ENCODE measurements at places on chromosomes 5 and 9.

GRCh38 chr9:38700695-38701094 is 19.2 kb downstream of the FAM240B start:
- DNase-seq, result no peak

GRCh38 chr5:173972925-173973615 is 15.9 kb upstream of the C5orf47 start:
- DNase-seq, result peak; percentile 77

DNA sequence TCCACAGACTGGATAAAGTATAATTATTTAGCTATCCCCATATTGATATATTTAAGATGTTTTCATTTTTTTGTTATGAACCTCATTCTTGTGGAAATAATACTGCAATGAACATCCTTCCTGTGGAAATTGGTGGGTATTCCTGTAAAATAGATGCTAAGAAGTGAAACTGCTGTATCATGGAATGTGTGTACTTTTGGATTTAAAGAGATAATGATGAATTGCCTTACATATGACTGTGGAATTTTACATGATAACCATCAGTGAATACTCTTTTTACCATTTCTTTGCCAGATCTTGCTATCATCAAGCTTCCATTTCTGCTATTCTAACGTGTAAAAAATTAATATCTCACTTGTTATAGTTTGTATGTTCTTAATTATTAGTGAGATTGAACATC is 847.9 kb downstream of the EFNA5 start:
- no peak for DNase-seq

GRCh38 chr5:36138900-36139683 is 12.6 kb downstream of the LMBRD2 start:
- no peak for DNase-seq

DNA sequence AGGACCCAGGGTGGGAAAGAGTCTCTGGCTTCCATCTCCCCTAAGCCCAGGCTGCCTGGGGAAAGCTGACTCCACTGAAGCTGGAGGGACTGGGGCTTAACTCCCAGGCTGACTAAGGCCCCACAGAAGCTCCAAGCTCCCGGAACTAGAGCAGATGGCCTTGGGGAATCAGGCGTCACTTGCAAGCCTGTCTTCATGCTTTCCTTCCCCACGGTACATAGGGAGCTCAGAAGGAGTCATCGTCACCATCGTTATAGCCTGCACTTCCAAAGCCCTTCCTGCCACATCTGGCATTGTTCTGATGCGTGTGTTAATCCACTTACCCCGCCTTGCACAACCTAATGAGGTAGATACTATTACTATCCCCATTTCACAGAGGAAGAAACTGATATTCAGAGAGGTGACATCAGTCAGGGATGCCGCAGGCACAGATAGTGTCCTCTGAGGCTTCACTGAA is 11.5 kb downstream of the AQP3 start:
- DNase-seq, result no peak

- DNase-seq, result no peak
These were observed 150.9 kb downstream of the OSTF1 start for GRCh38 chr9:75239176-75239575.

- no peak for DNase-seq
These were observed 30.2 kb upstream of the ANXA1 start for GRCh38 chr9:73121375-73121935.

DNA sequence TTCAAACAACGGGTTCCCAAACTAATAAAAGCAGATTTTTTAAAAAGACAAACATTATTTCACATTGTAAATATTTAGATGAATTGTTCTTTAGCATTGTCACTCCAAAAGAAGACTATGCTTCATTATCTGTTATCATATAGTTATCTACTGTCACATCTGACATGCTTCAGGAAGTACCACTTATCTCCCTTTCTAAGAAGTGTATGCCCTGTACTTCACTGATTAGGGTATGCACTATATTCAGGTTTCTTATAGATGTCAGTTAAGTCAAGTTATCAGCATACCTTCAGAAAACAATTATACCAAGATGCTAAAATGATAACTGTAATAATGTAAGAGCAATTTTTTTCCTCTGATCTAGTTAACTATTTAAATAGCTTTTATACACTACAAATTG is 40.4 kb downstream of the LMBRD2 start:
- no peak for DNase-seq

GRCh38 chr9:37954581-37954981 is 50.7 kb upstream of the SLC25A51 start:
- DNase-seq, result no peak

DNA sequence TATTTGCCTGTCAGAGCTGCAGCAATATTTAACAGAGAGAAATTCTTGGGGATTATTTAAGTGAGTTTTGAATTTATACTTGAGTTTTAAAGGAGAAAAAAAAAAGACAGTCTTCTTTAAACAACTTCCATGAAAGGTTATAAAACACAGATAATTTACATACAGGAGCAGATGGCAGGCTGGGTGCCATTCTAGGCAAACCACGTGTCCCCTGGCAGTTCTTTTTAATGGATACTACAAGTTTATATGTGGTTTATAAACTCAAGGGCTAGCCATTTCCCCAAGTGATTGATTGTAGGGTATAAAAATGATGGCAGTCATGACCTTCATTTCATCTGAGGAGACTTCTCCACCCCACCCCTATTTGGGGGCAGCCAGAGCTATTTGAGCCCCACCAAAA is 166.6 kb downstream of the FSTL4 start:
- no peak for DNase-seq

DNA sequence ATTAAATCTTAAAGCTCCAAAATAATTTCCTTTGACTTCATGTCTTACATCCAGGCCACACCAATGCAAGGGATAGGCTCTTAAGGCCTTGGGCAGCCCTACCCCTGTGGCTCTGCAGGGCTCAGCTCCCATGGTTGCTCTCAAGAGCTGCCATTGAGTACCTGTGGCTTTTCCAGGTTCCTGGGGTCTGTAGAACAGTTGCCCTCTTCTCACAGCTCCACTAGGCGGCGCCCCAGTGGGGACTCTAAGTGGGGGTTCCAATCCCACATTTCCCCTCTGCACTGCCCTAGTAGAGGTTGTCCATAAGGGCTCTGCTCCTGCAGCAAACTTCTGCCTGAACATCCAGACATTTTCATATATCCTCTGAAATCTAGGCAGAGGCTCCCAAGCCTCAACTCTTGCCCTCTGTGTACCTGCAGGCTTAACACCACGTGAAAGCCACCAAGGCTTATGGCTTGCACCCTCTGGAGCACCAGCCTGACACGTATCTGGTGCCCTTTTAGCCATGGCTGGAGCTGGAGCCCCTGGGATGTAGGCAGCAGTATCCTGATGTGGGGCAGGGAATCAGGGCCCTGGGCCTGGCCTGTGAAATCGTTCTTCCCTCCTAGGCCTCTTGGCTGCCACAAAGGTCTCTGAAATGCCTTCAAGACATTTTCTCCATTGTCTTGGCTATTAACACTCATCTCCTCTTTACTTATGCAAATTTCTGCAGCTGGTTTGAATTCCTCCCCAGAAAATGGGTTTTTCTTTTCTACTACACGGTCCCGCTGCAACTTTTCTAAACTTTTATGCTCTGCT is 185.1 kb downstream of the SMARCA2 start:
- no peak for DNase-seq

GRCh38 chr9:136090768-136091581 is 4.1 kb downstream of the NACC2 start:
- DNase-seq, result no peak

DNA sequence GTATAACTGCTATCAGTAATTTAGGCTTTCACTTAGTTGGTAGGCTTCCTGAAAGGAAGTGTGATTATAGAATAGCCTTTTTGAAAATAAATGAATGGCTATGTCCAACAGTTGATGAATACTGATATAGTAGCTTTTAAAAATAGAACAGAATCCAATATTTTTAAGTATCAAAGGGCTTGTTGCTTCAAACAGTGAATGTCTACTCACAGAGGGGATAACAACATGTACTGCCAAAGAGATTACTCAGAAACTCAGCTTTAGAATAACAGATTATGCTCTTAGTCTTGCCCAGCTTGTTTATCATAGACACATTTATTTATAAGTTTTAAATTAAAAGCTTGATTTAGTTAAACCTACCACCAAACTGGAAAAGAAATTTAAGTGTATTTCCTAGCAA is 132.6 kb downstream of the XRCC4 start:
- DNase-seq, result no peak

DNA sequence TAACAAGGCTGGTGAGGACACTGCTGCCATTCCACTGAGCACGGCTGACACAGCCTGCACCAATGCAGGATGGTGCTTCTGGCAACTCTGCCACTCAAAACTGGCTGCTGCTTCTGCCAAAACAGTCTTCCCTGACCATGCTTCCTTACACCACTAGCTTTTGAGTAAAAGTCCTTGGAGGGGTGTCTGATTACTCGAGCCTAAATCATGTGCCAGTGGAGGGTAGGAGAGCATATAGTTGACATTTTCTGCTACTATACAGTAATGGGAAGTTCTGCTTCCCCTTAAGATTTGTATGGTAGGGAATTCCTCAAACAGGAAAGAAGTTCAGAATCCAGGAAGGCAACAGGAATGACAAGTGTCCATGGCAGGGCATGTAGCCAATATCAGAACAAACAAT is 12.2 kb upstream of the PJA2 start:
- DNase-seq, result no peak
